ENCODE measurements at places on chromosomes 5 and 9. TPM values are rescaled to one million over a fixed set of nuclear protein-coding genes. Genes with fewer than 3 reads are reported as not detected.

The LMX1B gene
- total RNA-seq = not detected

The YTHDC2 gene
- 42.8 TPM for total RNA-seq

- no peak for DNase-seq
Observed at GRCh38 chr5:133827830-133828229, 140.6 kb downstream of the C5orf15 start.

GRCh38 chr5:134736173-134736812, 2.1 kb upstream of the CAMLG start:
- DNase-seq = no peak

- no peak for DNase-seq
Observed at GRCh38 chr5:125006011-125006685, 259.7 kb upstream of the ZNF608 start.

DNA sequence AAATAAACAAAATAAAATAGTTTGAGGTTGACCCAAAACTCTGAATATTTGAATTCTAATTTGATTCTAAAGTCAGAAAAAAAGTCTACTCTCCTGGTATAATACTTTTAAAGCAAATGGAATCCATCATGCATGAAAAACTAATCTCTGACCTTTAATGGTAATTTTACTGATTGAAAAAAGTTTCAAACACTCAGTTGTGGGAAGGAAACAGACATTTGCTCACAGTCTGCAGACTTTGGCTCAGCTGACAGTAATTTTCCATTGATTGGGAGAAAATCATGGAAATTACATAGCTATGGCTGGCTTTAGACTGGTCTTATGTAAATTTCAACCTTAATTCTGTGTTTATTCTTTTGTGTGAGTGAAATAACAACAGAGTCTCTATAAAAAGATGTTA, 574.3 kb downstream of the PDE4D start:
- DNase-seq = no peak
